Naive B cell (primary cell): ENCODE measurements at places on chromosomes 12 and 14.

DNA sequence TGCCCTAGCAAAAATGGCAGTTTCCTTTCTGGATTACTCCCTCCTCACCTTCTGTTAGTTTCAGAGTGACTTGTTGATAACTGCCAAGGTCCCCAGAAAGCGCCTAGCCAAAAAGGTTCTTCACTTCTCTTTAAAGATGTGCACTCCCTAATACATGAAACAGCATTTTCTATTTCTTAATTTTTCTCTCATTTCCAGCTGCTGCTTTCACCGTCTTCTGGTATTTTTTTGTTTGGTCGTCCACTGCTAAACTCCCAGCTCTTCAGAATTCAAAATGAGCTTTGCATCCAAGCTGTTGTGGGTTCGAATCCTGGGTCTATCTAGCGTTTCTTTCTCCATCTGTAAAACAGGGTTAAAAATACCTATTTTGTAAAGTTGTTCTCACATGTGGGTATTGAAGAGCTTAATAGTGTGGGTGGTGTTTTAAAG lies 397 bp upstream of the BORCS5 start:
- DNase-seq = no peak

GRCh38 chr14:81727218-81727617 lies 193.6 kb upstream of the SEL1L start:
- no peak for DNase-seq

DNA sequence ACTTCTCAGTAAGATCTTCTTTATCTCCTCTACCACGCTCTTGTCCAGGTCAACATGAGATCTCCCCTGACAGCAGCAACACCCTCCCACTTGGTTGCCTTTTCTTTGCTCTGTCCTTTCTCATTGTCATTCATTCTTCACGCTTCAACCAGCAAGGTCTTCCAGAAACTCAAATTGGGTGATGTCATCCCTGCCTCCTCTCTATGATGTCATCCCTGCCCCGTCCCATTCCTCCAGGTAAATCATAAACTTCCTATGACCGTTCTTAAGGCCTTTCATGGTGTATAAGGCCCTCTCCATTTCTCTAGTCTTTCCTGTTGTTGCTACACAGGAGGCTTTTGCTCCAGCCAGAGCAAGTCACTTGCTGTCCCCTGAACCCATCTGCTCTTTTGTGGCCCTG lies 17.7 kb upstream of the TUNAR start:
- DNase-seq = no peak

GRCh38 chr12:117143008-117143532 lies 43.9 kb upstream of the TESC start:
- no peak for DNase-seq
